ENCODE measurements at places on chromosomes 16 and 17.

- peak; percentile 78 for DNase-seq
These were observed 10.0 kb upstream of the BEAN1 start for GRCh38 chr16:66416939-66417700.

DNA sequence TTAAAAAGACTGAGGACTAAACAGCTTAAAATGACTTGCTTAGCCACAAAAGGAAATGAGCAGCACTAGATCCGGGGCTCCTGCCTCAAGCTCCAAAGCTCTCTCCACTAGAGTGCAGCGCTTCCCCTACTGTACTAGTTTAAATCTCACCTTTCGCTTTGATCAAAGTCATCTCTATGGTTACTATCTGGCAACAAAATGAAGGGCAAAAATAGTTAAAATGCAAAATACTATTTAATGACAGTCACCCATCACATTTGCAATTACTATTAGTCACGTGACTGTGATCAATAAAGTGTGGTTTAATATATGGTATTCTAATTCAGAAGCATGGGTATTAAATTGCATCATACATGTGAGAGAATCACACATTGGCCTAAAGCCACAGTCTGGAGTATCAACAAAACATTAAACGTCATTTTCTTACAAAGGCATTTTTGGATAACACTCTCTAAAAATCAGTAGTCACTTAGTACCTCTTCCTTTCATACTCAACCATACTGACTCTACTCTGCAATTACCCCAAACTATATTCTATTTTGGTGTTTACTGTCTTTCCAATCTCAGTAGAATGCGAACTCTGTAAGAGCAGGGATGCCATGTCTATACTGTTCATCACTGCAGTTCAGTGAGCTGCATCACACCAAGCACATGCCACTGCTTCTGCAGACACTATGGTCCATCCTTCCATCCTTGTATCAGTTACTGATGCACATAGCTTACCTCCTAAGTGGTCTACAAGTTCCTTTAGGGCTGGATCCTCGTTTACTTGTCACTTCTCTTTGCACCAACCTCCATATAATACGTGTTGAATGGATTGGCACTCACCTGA is 6.2 kb downstream of the PSMD12 start:
- peak; percentile 27 for DNase-seq

DNA sequence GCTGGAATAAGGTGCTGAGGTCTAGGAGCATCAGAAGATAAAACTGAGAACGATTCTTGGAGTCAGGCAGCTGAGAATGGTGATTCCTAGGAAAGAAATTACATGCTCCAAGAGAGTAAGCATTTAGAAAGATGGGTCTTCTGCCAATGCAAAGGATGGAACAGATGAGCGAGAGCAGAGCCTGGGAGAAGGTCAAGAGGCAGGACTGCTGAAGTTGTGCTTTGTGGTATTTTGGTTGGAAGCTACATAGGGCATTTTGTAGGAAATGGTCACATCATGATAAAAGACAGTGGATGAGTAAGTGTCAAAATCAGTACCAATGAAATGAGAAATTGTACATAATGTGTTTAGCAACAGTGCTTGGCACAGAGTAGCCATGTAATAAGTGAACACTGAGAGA is 1.4 kb upstream of the CRYM start:
- DNase-seq, result no peak

- no peak for DNase-seq
These were observed 9.9 kb upstream of the C1QL1 start for GRCh38 chr17:44977814-44978550.

All from amniotic epithelial cell (primary cell).